SK-MEL-5 (cell line): ENCODE measurements at places on chromosomes 13 and 19.

DNA sequence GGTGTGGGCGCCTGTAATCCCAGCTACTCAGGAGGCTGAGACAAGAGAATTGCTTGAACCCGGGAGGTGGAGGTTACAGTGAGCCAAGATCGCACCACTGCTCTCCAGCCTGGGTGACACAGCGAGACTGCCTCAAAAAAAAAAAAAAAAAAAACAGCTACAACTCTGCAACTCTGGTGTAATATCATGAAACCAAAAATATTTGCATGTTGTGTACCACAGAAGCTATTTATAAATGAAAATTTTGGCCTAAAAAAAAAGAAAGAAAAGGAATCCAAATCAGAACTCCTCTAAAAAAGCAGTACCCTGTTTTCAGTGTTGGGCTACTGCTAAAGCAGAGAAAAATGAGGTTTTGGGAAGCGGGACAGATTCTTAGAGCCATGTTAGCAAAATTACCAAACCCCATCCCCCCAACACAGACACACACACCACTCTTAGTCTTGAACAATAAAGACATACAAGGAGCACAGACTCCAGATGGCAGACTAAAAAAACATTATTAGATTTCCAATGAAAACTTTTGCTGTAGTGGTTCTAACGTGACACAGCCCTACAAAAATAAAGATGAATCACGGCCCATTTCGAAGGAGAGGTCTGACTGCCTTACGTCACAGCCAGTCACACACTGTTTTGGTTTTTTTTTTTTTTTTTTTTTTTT, 51.5 kb downstream of the INSR start:
- peak; percentile 73 for DNase-seq

- DNase-seq = no peak
Observed at GRCh38 chr19:44666852-44667556, 4.3 kb upstream of the CEACAM19 start.

- peak; percentile 83 for DNase-seq
Observed at GRCh38 chr13:114339857-114340534, 25.7 kb downstream of the CHAMP1 start.

DNA sequence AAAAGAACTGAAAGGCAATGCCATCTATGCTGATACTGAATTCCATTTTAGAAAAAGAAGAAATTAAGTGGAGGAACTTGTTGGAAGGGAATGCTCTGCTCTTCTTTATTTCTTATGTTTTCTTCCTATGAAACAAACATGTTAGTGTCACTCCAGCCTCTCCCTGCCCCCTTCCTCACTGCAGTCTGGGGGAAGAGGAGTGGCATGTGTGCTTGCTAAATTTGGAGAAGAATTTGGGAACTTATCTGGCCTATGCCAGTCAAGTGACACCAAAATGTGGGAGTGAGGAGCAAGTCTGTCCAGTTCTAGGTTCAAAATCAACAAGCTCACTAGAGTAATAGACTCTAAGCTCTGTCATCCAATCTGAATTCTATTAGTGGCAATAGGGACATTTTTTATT, 214.6 kb downstream of the RBM26 start:
- DNase-seq = no peak

- no peak for DNase-seq
Observed at GRCh38 chr19:41707871-41708371, 505 bp upstream of the CEACAM5 start.

DNA sequence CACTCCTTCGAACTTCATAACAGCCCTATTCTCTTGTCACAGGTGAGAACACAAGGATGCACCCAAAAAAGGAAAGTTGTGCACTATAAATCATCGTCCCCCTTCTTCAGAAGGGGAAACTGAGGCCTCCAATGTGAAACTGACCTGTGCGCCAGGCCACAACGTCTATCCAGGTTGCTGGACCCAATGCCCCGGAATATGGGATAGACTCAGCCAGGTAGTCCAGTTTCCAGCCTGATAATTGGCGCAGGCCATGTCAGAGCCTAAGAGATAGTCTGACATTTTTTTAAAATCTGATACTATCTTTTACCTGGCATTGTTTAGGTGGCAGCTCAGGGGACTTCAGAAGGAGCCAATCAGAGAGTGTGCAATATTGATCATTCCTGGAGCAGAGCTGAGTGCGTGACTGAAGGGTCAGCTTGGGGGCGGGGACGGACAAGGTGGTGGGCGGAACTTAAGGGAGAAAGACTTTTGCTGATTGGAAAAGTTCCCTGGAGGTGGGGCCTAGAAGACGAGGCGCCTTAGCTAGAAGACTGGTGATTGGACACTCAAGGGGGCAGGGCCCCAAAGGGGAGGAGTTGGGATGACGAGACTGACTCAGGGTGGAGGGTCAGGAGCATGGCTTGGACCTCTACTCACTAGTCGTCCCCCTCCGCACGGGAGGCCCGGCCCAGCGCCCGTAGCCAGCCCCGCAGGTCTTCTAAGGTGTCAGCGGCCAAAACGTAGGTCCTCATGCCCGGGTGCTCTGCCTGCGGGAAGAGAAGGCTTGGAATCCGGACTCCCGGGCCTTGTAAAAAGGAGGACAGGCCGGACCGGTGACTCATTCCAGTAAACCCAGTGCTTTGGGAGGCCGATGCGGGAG, 8.5 kb downstream of the PLEKHA4 start:
- no peak for DNase-seq

DNA sequence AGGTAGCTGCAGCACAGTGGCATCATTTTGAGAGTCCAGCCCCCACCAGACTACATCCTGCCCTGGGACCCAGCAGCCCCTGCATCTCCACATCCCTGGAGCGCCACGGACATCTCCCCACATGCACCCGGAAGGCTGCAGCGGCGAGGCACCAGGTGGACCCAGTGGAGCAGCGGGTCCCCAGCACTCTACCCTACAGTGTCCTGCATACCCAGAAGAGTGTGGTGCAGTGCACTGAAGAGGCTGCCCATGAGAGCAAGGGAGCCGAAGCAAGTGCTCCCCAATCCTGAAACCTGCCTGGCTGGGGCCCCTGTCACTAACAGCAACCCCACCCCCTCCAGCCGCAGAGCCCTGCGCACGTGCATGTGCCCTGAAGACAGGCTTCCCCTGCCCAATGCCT, 21.3 kb upstream of the SLC7A9 start:
- DNase-seq = no peak

DNA sequence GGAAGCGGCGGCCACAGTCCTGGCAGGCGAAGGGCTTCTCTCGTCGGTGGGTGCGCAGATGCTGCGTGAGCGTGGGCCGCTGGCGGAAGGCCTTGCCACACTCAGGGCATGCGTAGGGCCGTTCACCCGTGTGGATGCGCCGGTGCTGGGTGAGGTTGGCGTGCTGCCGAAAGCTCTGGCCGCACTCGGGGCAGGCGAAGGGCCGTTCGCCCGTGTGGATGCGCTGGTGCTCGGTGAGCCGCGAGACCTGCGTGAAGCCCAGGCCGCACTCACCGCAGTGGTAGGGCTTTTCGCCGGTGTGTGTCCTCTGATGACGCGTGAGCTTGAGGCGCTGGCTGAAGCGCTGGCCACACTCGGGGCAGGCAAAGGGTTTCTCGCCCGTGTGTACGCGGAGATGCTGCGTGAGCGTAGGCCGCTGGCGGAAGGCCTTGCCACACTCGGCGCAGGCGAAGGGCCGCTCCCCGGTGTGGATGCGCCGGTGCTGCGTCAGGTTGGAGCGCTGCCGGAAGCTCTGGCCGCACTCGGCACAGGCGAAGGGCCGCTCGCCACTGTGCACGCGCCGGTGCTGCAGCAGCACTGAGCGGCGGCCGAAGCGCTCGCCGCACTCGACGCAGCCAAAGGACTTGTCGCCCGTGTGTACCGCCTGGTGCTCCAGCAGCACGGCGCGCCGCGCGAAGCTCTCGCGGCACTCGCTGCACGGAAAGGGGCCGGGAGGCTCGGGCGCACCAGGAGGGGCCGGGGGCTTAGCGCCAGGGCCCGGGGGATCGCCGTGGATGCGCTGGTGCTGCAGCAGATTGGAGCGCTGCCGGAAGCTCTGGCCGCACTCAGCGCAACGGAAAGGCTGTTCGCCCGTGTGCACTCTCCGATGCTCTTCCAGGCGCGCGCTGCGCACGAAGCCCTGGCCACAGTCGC, 4.0 kb upstream of the UBE2M start:
- no peak for DNase-seq

DNA sequence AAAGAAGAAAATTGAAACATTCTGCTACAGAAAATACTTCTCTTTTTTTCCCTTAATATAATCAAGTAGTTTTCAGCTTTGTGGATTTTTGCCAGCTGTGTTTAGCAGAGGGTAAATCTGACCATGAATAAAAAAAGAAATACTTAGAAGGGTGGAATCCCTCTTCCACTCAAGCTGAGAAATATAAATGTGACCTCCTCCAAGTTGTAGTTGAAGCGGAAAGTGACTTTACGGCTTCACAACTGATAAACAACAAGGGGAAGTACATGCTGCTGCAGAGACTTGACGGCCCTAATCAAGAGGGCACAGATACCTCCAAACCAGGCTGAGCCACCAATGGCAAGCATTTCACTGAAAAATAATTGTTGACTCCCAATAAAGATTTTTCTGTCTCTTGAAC, 785.0 kb downstream of the SLITRK5 start:
- DNase-seq = no peak

DNA sequence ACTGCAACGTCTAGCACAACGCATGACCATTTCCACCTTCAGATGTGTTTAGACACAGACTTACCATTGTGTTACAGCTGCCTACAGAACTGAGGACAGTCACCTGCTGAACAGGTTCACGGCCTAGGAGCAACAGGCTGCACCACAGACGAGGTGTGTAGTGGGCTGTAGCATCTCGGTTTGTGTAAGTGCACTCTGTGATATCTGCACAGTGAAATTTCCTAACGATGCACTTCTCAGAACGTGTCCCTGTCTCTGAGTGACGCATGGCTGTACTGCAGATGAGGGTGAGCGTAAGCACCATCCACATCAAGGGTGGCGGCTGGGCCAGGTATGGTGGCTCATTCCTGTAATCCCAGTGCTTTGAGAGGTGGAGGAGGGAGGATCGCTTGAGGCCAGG, 15.2 kb downstream of the DCUN1D2 start:
- no peak for DNase-seq

GRCh38 chr19:3575260-3575741, 2.6 kb downstream of the HMG20B start:
- peak; percentile 85 for DNase-seq

- DNase-seq = no peak
Observed at GRCh38 chr19:18607226-18608101, 865 bp upstream of the CRLF1 start.

- DNase-seq = no peak
Observed at GRCh38 chr13:106499113-106499512, 36.3 kb downstream of the EFNB2 start.

GRCh38 chr13:46354156-46355087, 32.6 kb downstream of the RUBCNL start:
- peak; percentile 42 for DNase-seq

- DNase-seq = no peak
Observed at GRCh38 chr19:44820648-44821609, 12.0 kb downstream of the BCAM start.

- no peak for DNase-seq
Observed at GRCh38 chr19:18951721-18952281, 10.8 kb upstream of the HOMER3 start.

- DNase-seq = no peak
Observed at GRCh38 chr13:25280396-25280795, 6.9 kb downstream of the MTMR6 start.

DNA sequence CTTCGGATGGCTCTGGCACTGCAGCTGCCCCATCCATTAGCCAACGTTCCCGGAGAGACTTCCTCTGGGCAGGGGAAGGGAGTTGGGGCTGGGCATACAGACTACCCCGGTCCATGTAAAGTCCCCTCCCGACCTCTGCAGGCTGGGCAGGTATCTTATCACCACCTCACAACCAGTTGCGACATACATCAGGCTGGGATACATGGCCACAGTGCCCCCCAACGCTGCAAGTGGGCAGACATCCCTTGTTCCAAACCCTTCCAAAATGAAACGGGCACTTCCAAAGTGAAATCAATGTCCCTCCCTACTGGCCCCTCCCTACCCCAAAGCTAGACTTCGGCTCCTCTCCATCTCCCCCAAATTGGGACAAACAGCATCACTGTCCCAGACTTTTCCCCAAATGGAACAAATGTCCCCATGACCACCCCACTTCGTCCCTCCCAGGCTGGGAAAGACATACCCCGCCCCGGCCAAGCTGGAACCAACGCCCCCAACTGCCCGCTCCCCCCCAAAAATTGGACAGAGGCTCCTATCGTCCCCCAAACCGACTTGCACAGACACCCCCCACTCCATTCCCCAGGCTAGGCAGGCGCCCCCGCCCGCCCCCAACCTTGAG, 5.0 kb downstream of the PALM3 start:
- DNase-seq = no peak

- DNase-seq = no peak
Observed at GRCh38 chr19:16418597-16418962, 53.2 kb downstream of the EPS15L1 start.

- peak; percentile 54 for DNase-seq
Observed at GRCh38 chr13:32381539-32381938, 46.4 kb downstream of the N4BP2L1 start.

DNA sequence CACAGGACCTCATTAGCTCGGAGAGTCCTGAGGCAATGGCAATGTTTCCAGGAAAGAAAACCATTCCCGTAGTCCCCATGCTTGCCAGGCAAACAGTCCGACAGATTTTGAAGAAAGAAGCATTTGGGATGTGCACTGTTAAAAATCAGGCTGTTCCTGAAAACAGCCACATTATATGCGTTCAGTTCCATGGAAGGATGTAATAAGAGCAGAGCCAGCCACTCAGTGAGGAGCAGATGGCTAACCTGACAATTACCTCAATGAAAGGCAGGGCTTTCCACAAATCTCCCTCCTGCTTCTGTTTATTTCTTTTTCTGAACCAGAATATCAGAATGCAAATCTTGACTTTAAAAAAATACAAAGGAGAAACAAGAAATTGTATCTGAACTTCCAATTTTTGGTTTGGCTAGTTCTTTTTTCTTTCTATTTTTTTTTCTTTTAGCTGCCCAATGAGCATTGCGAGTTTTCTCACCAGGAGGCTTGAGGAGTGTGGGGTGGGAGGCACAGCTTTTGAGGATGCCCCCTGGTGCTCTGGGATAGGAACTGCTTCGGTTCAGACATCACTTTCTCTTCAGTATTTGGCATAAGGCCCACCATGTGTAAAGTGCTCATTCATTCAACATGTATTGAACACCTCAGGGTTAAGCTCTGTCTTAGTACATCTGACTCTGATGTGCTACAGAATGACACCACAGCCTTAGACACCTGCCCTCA, 124.2 kb downstream of the TBC1D4 start:
- DNase-seq = peak; percentile 93
